ENCODE measurements at places on chromosomes 16 and 17.
A peak's percentile ranks its signal among the peaks of the same experiment; 100 is the strongest.

- no peak for DNase-seq
Observed at GRCh38 chr17:64190472-64190871, 60.5 kb upstream of the ERN1 start.

GRCh38 chr17:78753316-78754250 lies 28.5 kb downstream of the CYTH1 start:
- DNase-seq, result no peak

- no peak for DNase-seq
Observed at GRCh38 chr17:81476635-81477034, 36.0 kb downstream of the ACTG1 start.

- peak; percentile 34 for DNase-seq
Observed at GRCh38 chr17:56593086-56593645, 333 bp upstream of the NOG start.

DNA sequence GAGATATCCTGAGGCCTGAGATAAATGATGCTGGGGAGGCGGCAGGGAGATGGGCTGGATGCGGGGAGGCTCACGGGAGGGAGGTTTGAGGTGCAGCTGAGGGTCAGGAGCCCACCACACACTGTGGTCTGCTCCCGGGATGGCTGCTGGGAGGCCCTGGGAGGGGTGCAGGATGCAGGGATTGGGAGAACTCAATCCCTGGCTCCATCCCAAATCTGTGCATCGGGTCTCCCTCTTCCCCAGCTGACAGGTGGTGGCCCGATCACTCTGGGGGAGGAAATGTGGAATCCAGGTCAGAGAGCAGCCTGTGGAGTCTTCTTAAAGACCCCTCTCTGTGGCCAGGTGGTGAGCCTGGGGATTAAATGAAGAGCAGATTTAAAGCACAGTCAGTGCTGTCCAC lies 12.0 kb downstream of the PHB1 start:
- DNase-seq, result no peak

GRCh38 chr17:43051969-43052368 lies 26.9 kb downstream of the RND2 start:
- no peak for DNase-seq

GRCh38 chr17:3798273-3799180 lies 2.5 kb downstream of the ITGAE start:
- DNase-seq, result peak; percentile 80

DNA sequence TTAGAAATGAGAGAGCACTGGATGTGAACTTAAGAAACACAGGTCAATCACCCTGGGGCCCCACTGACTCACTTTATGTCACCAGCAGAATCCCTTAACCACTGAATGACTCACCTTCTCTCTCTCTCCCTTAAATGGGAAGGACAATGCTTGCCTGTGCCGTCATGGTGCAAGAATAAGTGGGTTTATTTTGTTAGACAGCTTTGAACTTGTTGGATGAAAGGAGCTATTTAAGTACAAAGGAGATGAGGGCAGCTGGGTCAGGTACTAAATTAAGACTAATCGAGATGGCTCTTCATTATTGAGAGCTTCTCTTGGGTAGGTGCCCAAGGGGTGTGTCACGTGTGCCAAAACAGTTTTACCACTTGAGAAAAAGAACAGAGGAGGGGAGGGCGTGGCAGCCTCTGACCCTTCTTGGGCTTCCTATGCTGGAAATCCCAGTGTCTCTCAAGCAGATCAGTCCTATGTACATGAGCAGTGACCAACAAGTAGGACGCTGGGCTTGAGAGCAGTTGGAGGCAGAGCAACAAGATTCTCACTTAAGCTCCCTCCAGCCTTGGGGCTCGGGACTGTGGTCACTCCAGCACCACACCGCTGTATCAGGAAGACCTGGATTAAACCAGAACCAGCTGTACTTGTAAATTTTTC lies 6.7 kb upstream of the KRT31 start:
- DNase-seq, result peak; percentile 73

- DNase-seq, result no peak
Observed at GRCh38 chr17:6872936-6873335, 41.4 kb upstream of the TEKT1 start.

Measured in suppressor macrophage treated with lipopolysaccharide for 4 hours (primary cell).